ENCODE measurements at places on chromosomes 2 and 18.
A peak's percentile ranks its signal among the peaks of the same experiment; 100 is the strongest.

DNA sequence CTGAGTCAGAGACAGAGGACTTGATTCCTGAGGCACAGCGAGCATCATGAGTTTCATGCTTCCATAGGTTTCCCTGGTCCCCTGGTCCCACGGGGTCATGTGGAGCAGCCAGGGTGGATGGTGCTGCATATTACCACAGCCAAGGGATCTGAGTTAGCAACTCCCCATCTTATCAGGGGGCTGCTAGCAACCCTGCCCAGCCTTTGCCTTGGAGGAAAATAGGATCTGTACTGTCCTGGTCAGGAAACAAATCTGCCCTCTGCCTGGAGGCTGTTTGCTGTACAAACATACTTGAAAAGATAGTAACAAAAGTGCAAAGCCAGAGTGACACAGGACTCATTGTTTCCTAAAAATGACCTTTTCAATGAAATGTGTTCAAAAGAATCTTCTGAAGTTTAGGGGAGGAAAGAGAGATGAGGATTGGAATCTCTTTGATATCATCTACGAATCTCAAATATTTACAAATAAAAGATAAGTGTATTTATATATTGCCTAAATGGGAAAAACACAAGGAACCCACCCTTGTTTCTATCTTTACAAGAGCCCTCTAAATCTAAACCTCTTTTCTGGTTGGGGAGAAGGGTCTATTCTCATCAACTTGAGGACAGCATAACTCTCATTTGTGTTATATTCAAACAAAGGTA is 194.8 kb downstream of the CD226 start:
- no peak for DNase-seq

DNA sequence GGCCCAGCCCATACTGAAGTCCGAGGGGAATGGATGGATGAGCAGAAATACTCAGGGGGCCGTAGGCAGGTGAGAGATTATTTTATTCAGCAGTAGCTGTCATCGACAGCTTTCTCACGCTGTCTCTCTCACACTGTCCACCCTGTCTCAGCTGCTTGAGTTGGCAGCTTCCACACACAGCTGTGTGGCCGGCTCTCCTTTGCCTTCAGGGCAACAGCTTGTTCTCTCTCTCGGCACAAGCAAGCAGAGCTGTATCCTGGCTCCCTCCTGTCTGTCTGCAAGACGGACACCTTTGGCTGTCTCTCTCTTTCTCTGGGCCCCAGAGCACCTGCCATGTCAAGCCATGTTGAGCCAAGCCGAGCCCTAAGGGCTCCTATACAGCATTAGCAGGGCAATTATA is 9.8 kb upstream of the PAPOLG start:
- no peak for DNase-seq

- peak; percentile 67 for DNase-seq
These were observed 59.8 kb upstream of the IL1R1 start for GRCh38 chr2:102082571-102083392.

DNA sequence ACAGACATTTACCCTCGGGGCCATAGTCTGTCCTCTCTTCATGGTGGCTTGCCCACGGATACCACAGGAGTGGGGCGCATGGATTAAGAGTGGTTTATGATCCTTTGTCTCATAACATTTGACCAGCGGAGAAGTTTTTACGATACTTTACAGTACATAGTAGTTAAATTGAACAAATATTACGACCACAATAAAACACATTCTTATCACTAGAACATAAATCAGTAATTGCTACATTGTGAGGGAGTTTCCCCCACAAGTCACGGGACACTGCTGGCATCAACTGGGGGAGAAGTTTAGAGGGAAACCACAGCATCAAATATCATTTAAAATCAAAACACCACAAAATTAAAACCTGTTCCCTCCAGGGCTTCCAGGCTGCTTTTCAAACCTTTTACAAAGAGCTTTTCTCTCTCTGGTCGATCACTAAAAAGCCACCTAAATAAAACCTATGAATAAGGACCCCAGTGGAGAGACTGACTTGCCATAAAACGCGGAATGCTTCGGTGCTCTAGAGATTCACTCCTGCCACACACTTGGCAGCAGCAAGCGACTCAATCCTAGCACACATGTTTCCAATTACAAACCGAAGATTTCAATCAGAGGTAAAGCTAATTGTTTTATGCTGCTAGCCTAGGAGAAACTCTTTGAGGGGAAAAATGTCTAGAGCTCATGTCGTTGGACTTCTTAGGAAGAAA is 173.7 kb upstream of the HNRNPA3 start:
- no peak for DNase-seq

DNA sequence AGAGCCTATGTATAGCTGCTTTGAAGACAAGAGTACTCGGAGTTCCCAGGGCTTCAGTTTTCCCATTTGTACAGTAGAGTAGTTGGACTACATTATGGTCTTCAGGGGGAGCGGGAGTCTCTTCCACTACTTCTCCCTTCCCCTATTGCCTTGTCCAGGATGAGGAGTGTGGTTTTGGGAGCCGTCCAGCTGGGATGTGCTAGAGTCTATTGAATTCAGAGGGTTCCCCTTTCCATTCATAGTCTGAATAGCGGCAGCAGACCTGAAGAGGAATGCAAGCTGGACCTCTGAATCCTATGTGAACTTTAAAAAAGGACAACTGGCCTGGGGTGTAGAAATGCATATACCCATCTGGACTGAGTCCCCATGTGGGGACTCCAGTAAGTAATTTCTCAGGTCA is 43.5 kb upstream of the EPG5 start:
- DNase-seq: no peak

DNA sequence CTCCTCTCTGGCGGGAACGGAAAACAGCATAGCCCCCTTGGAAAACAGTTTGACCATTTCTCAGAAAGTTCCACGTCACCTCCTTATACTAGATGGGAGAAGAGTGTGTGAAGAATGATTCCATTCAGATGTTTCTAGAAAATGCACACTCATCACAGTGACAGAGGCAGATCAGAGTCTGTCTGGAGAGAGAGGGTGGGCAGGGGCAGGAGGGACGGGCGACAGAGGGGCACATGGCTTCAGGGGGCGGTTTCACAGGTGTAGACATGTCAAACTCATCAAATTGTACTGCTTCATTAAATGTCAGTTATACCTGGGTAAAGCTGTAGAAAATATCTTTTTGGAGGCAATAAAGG is 88.8 kb upstream of the TAF1B start:
- no peak for DNase-seq

DNA sequence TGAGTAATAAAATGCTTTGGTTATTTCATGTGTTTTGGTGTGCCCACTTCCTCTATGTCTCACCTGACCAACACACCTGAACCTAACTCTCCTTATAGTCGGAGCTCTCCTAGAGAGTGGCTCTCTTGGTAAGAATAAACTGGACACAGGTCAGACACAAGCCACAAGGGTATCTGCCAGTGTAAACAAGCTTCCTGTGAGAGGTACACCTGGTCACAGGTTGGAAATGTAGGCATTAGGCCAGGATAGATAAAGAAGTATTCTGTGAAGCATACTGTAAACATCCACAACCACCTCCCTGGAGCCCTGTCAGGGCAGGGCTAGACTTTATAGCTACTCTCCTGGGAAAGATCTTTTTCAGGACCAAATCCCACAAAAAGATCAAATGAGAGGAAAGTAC is 69.4 kb downstream of the ZDBF2 start:
- DNase-seq: no peak

DNA sequence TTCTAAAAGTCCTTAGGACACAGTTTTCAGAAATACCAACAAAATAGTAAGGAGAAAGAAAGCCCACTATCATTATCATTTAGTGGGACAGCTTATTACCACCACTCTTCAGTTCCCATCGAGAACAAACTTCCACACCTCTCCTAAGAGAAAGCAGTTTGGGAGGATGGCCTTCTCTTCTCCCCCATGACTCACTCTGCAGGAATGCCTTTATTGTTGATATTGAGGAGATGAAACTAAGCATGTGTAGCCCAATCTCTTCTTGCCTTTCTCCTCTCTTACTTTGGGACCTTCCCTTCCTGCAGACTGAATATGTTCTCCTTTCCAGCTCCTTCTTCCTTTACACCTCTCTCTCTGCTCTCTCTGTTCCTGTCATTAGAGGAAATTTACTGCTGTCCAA is 30.0 kb upstream of the ERMN start:
- DNase-seq: no peak

DNA sequence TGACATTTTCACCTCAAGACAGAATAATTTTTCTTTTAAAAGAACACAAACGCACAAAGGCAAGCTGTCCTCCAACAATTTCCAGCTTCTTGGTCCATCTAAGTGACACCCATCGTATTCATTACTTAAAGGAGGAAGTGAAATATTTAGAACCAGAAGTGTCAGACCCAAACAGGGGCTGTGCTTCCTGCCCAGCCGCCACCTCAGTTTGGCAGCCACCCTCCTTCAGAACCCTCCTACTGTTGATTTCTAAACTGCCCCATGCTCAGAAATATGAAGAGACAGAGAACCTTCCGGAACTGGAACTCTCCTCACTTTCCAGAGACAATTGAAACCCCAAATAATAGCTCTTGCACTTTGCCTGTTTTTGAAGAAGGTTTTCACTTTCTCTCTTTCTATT is 734.8 kb upstream of the SALL3 start:
- DNase-seq: no peak

GRCh38 chr18:77487951-77488740 is 238.5 kb downstream of the GALR1 start:
- no peak for DNase-seq

DNA sequence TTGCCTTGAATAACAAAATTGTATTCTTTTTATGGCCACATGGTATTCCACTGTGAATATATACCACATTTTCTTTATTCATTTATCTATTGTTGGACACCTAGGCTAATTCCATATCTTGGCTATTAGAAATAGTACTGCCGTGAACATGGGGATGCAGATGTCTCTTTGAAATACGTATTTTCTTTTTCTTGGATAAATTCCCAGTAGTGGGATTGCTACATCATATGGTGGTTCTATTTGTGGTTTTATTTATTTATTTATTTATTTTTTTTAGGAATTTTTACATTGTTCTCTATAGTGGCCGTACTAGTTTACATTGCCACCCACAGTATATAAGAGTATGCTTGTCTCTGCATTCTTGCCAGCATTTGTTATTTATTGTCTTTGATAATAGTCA is 679.8 kb upstream of the NRXN1 start:
- DNase-seq: no peak

GRCh38 chr2:23497063-23497462 is 112.1 kb downstream of the KLHL29 start:
- peak; percentile 62 for DNase-seq

GRCh38 chr2:17104454-17104853 is 413.8 kb downstream of the RAD51AP2 start:
- DNase-seq: no peak

GRCh38 chr2:101223814-101224231 is 28.9 kb upstream of the CNOT11 start:
- DNase-seq: peak; percentile 61

DNA sequence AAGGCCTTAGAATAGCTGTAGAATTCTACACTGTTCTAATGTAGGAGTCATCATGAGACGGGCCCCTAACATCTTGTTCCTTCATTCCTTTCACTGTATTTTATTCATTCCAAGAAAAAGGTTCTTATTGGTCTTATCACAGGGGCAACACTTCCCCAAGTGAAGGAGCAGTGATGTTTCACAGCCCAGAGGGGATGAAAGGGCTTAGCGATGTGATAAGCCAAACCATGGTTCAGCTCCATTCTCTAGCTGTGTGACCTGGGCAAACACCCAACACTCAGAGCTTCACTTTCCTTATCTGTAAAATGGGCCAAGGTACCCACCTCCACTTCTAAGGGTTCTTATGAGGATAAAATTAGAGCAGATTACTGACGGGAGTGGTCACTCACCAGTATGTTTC is 25.4 kb upstream of the HS6ST1 start:
- DNase-seq: no peak

- no peak for DNase-seq
These were observed 196.1 kb downstream of the FAM210A start for GRCh38 chr18:13530033-13530878.

DNA sequence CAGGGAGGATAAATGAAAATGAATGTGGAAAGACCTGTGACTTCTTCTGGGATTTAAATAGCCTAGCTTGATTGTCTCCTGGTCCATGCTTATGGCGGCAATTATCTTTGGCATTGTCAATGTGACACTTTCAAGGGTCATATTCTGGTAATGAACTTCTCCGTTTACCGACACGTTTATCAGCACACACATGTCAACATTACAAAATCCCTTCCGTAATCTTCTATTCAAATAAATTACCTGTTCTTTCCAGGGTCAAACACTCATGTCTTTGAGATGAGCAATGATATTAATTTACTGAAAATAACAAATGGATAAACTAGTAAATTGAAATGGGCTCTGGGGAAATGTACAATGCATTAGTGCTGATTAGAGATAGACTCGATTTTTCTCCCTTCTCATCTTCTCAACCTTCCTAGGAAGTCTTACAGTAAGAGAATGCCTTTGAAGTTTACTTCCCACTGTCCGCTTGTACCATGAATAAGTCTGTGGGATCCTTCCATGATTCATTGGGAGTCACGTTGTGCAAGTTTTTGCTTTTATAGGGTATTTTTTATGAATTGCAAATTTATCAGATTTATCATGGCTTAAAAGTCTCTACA is 646.3 kb upstream of the LRATD1 start:
- no peak for DNase-seq

DNA sequence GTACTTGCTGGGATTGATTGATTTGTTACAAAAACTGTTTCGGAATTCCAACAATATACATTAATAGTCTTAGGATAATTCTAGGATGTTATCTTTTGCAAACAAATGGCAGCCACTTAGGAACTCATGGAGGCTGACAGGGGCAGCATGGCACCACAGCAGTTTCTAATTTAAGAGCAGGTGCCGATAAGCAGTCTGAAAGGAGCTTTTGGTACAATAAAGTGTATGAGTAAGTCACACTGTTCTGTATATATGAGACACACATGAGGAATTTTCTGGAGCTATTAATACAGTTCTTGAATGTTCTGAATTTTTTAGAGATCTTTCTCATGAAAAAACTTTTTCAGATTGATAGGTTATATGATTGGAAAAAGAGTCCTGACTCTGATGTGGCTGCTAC is 52.2 kb downstream of the EIF5B start:
- DNase-seq: no peak

- no peak for DNase-seq
These were observed 37.4 kb downstream of the RTN4 start for GRCh38 chr2:55012672-55013484.

GRCh38 chr18:55013086-55013485 is 53.8 kb upstream of the CCDC68 start:
- no peak for DNase-seq

DNA sequence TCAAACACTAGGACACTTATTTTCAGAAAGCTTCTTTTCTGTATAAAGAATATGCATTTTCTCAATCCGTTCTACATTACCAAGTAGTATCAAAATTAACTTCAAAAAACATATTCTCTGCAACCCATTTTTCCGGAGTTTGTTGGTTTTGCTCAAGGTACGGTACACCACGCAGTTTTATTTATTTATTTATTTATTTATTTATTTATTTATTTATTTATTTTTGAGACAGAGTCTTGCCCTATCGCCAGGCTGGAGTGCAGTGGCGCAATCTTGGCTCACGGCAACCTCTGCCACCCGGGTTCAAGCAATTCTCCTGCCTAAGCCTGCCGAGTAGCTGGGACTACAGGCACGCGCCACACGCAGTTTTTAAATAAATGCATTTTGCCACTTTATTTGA is 900.3 kb downstream of the CBLN2 start:
- no peak for DNase-seq

GRCh38 chr18:35564795-35565453 is 16.6 kb upstream of the GALNT1 start:
- no peak for DNase-seq

Measured in stimulated activated naive CD8-positive, alpha-beta T cell treated with anti-CD3 and anti-CD28 coated beads, Interleukin-15, amount 100 ng/mL, for 72 hours (primary cell).